ENCODE measurements at places on chromosomes 6 and 20. TPM values are rescaled to one million over a fixed set of nuclear protein-coding genes. Genes with fewer than 3 reads are reported as not detected.

DNA sequence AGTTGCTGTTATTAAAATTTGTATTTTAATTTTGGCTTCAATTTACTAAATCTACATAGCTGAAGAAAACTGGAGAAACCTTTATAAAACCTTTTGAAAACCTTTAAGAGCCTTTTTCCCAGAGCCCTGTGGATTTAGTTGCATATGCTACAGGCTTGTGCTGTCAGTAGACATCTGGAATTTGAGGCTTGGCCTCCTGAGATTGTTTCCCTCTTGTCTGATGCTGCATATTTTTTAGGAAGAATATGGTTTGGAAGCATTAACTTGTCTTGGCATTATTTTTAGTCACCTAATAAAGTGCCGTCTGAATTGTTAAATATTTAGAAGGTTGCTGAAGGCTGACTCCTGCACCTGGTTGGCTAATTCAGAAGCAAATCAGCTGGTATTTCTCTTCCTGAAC is 369.4 kb downstream of the UTRN start:
- no peak for DNase-seq

Gene C20orf141
- not detected for total RNA-seq

GRCh38 chr6:139337830-139338229 is 36.6 kb downstream of the CITED2 start:
- no peak for DNase-seq

Gene TFAP2A
- total RNA-seq: 0.67 TPM

GRCh38 chr20:18852318-18852717 is 38.7 kb downstream of the SCP2D1 start:
- no peak for DNase-seq

GRCh38 chr20:4891997-4892396 is 109.3 kb downstream of the SLC23A2 start:
- DNase-seq: no peak

DNA sequence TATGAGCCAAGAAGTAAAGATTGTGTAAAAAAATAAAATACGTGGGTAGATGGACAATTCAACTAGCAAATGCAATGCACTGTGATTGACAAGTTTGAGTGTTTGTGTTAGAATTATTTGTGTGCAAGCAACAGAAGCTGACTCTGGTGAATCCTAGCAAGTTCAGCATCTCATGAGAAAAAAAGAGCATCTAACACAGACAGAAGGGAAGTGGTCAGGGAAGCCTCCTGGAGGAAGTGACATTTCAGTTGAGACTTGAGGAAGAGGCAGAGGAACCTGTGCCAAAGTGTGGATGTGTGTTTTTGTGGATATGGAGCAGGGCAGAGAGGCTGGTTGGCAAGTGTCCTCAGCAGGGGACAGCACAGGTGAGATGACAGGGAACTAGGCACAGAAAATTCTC is 248.7 kb downstream of the ZNF217 start:
- no peak for DNase-seq

Gene ME1
- 14.9 TPM for total RNA-seq

GRCh38 chr6:136173519-136174507 is 76.3 kb downstream of the MTFR2 start:
- peak; percentile 60 for DNase-seq

Gene SIRPB1
- 1.9 TPM for total RNA-seq

GRCh38 chr6:143941852-143942627 is 66.0 kb downstream of the PLAGL1 start:
- peak; percentile 66 for DNase-seq

Gene SPATS1
- 1.4 TPM for total RNA-seq

Gene THBD
- total RNA-seq: 2.5 TPM

Gene GPRC6A
- total RNA-seq: not detected

Gene SLC17A2
- not detected for total RNA-seq

DNA sequence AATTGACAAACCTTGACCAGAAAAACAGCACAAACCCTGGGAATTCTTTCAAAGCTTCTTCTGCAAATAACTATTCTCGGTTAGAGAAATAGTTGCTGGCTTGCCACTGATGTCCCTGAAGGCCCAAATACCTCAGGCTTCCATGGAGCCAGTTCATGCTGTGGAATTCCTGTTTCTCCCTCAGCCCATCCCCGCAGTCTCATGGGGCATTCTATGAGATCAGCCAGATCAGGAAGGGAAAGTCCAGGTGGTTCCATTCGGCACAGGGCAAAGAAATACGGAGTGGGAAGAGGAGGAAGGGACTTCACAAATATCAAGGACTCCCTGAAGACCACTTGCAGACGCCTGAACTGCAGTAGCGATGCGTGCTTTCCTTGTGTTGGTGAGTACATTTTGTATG is 63.3 kb downstream of the MYLK4 start:
- DNase-seq: no peak

DNA sequence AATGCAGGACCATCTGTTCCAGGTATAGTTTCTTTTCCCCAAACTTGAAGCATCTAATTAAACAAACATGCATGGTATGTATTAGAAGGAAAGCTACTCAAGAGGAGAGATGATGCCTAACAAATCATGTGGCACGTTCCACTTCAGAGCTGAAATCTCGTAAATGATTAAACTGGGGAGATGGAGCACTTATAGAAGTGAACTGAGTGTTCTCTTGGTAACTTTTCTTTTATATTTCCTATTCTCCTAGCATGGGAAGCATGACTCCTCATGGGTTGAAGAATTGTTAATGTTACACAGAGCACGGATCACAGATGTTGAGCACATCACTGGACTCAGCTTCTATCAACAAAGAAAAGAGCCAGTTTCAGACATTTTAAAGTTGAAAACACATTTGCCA is 61.1 kb downstream of the CCN2 start:
- no peak for DNase-seq

All from ovary (tissue), 10 donors.